ENCODE measurements at places on chromosomes 3 and 15.

- no peak for DNase-seq
These were observed 25.9 kb upstream of the MINAR1 start for GRCh38 chr15:79406210-79406609.

- DNase-seq, result no peak
These were observed 70.7 kb downstream of the XXYLT1 start for GRCh38 chr3:195200010-195200822.

GRCh38 chr15:45498701-45499100 is 23.9 kb downstream of the SLC30A4 start:
- no peak for DNase-seq

DNA sequence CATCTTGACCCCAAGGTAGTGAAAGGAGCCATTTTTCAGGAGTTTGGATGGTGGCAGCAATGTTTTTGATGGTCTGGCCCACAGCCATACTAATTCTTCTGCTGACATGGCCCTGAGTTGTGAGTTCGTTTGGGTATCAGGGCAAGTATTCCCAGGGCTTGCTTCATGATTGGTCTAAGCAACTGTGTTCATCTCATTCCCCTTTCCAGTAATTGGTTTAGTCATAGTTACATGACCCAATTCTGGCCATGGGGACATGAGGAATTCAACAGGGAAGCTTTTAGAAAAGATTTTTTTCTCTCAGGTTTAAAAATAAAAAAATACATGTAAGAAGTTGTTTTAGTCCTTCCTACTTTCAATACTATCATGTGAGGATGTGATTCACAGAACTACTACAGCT is 150.5 kb upstream of the NPHP3 start:
- no peak for DNase-seq

DNA sequence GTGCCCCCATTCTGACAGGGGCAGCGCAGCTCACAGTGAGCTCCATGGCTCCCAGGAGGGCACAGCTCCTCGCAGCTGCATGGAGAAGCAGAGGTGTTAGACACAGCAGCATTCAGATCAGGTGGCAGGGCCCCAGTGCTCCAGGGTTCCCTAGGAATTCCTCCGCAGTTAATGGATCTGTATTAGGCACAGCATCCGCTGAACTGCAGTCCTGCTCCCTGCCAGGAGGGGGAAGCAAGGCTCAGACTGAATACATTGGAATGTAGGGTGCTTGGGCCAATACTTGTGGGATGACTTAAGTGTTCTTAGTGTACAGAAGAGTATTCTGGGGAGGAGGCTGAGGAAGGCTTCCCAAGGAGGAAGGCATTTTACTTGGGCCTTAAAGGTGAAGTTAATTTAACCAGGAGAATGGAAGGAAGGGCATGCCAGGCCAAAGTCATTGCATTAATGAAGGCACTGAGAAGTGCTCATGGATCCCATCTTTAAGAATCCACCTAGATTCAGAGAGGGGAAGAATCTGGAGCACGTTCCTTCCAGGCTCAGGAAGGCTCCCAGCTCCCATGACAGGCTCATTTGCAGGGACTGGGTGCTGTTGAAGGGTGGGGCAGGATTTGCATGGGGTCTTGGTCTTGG is 111.6 kb downstream of the RAB11A start:
- DNase-seq, result peak; percentile 51

GRCh38 chr15:58010983-58011382 is 54.5 kb downstream of the ALDH1A2 start:
- peak; percentile 51 for DNase-seq

DNA sequence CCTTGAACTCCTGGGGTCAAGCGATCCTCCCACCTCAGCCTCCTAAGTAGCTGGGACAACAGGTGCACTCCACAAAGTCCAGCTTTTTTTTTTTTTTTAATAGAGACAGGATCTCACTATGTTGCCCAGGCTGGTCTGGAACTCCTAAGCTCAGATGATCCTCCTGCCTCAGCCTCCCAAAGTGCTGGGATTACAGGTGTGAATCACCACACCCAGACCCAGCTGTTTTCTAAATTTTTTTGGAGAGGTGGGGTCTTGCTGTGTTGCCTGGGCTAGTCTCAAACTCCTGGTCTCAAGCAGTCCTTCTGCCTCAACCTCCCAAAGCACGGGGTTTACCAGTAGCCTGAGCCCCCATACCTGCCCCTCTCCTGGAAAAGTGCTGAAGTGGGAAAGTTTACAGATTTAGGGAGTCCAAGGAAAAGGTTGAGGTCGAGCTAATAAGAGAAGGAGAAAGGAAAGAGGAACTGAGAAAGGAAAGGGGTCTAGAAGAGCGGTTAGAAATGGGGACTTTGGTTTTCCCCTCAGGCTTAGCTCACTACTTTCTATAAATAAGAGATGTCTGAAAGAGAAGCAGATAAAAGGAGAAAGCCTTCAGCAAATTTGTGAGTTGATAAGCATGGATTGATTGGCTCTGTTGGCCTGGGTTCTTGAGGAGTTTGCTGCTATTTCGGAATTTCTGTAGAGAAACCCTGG is 23.6 kb downstream of the UBE2E1 start:
- no peak for DNase-seq

GRCh38 chr3:157444797-157445184 is 8.1 kb downstream of the PTX3 start:
- no peak for DNase-seq

GRCh38 chr3:174675406-174675805 is 183.7 kb upstream of the NAALADL2 start:
- no peak for DNase-seq

DNA sequence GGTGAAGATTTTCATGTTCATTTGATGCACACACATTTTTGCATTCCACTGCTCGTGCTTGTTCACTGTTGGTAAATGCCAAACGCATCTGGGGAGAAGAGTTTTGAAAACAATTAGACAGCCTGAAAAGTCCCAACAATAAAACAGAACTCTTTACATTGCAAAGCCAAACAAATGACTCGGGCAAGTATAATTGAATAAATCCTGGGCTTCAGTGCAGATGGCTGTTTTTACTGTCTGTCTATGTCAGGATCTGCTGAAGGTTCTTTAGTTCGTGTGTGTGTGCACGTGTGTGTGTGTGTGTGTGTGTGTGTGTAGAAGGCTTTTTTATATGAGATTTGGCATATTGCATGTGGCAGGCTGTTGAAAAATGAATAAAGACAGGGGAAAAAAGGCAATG is 277.5 kb upstream of the CDIN1 start:
- no peak for DNase-seq

- DNase-seq, result no peak
These were observed 115.0 kb downstream of the POLQ start for GRCh38 chr3:121430664-121431215.

- no peak for DNase-seq
These were observed 999 bp downstream of the INSYN1 start for GRCh38 chr15:73751899-73752805.

DNA sequence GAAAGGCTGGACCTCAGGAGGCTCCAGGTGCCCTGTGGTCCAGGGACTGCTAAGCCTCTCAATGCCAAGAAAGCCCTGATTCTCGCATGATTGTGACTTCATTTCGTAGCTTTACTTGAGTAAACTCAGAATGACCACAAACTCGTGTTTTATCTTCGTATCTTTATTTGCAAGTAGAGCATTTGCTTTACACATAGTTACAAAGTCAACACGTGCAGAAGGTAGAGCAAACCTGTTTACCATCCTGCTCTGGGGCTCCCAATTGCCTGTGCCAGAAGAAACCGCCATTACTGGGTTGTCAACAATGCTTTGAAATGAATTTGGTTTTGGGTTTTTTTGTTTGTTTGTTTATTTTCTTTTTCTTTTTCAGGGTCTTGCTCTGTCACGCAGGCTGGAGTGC is 5.8 kb upstream of the MESP1 start:
- DNase-seq, result no peak

DNA sequence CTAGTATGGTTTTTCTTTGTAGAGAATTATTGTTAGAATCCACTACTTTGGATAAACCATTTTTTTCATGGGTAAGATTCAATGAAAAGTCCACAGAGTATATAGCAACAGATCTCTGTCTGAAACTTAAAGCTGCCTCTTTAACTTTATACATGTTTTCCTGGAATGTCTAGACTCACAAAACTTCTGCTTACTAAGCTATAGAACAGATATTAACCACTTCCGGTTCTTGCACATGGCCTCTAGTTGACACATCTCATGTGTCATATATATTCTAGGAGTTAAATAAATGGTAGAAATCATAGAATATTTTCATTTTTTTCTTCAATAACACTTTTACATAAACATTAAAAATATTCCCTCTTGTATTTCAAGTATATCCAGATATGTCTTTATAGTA is 1693.9 kb downstream of the SI start:
- no peak for DNase-seq

DNA sequence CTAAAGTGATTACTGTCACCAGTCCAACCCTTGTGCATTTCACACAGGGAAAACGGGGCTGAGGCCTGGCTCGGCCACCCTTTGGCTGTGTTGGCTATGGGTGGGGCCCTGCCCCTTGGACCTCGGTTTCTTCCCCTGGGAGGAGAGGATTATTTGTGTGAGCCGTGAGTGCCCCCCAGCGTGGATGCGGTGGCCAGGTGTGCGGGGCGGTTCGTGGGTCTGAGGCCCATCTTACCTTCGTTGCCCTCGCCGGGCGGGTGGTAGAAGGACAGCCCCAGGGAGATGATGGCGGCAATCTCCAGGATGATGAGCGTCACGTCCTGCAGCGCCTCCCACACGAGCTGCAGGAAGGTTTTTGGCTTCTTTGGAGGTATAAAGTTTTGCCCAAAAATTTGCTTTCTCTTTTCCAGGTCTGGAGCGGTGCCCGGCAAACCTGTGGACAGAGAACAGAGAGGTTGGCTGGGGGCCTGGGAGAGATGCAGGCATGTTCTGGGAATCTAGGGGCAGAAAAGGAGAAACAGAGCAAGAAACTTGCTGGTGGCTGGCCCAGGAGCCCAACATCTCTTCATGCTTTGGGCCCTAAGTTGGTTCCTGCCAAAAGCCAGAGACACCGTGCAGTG is 89.6 kb upstream of the SEC13 start:
- no peak for DNase-seq

DNA sequence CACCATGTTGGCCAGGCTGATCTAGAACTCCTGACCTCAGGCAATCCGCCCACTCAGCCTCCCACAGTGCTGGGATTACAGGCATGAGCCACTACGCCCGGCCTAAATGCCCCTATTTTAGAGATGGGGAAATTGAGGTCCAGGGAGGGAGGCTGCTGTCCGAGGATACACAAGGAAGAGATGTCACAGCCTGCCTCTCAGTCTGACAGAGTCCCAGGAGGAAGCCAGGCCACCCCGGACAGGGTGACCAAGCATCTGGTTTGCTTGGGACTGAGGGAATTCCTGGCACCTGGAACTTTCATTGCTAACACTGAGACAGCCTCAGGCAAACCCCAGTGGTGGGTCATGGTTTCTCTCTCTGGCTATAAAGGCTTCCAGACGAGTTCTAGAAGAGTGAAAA is 30.6 kb upstream of the ADAMTS7 start:
- DNase-seq, result no peak

DNA sequence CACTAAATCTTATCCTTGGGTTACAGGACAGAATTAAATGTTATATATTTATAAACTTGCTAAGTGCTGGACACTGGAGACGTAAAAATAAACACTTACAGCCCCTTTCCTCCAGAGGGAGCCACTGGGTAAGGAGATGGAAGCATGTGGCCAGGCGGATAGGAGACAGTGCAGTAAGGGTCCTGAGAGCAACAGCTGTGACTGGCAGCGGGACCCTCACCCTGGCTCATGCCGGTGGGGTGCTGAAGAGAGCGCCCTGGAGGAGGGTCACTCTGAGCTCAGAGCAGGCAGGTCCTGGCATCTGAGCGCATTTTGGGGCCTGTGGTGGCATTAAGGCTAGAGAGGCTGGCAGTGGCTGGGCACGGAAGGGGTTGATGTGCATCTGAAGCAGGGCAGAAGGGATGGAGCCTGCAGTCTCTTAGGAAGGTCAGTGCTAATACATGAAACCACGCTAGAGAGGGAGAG is 16.0 kb downstream of the SEC61A1 start:
- no peak for DNase-seq

- no peak for DNase-seq
These were observed 303.4 kb upstream of the DNAJC19 start for GRCh38 chr3:181292984-181293383.

GRCh38 chr3:131390331-131390730 is 8.8 kb downstream of the NUDT16 start:
- DNase-seq, result no peak

GRCh38 chr3:197522881-197523441 is 32.8 kb downstream of the BDH1 start:
- no peak for DNase-seq

GRCh38 chr3:102114264-102114979 is 265.1 kb downstream of the NFKBIZ start:
- no peak for DNase-seq

DNA sequence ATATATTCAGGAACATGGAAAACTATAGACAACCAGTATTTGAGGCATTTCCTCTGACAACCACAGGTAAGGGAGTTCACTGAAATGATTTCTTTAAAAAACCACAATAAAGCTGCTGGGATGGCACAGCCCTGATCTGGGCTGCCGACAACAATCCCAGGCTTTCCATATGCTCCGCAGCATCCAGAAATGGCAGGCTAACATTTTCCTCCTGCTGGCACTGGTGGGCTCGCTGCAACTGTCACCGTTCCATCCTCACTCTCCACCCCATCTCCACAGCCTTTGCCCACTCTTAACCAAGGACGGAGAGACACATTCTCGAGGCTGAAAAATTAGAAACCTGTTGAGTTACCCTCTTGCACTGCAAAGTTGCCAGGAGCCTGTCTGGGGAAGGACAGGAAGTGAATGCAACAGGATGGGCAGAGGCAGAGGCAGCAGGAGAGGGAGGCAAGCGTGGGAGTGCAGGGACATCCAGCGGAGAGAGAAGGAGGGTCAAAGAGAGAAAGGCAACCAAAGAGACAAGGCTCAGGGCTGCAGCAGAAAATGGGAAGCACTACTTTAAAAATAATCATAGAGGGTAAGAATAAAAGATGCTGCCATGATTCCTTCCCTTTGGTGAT is 79.0 kb upstream of the ARRDC4 start:
- no peak for DNase-seq
